Erythroblast (primary cell): ENCODE measurements at places on chromosomes 13 and 19.
A peak's percentile ranks its signal among the peaks of the same experiment; 100 is the strongest.

GRCh38 chr19:10554760-10555609 lies 10.8 kb downstream of the KRI1 start:
- no peak for DNase-seq

GRCh38 chr19:39192846-39193245 lies 3.9 kb upstream of the NCCRP1 start:
- DNase-seq = no peak

GRCh38 chr13:89401264-89401675 lies 1730.1 kb downstream of the SLITRK5 start:
- peak; percentile 35 for DNase-seq

DNA sequence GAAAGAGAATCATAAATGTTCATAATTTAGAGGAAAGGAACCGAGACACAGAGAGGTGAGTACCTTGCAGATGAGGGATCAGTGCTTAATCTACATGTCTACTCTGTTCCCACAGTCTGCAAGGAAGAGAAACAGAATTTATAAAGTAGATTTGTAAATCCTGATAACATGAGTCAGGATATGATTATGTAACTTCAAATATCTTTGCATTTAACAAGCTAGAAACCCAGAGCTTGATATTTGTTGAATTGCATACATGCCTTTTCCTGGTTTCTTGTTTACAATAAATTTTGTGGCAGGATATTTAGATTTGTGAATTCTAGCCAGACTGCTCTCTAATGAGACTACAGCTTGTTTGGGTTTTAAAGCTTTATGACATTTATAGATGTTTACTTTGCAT lies 219.2 kb downstream of the ENOX1 start:
- no peak for DNase-seq

DNA sequence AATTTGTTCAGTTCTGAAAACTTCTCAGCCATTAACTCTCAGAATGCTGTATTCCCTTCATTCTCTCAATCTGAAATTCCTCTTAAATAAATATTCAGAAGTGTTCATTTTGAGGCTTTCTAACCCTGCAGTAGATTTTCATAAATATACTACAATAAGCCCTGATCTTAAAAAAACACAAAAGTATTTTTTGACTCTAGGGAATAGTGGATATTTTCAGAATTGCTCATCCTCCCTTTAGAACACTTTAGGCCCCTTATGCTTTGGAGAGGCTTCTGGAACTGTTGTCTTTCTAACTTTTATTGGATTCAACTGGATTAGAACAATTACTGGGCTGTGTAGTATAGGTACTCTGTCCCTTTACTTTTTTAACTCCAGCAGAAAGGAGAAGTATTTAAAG lies 1662.6 kb upstream of the MIR17HG start:
- DNase-seq = no peak

- DNase-seq = no peak
Measured at GRCh38 chr13:76711550-76712182, 174.5 kb downstream of the KCTD12 start.

- DNase-seq = no peak
Measured at GRCh38 chr19:6766357-6767080, 716 bp downstream of the SH2D3A start.

DNA sequence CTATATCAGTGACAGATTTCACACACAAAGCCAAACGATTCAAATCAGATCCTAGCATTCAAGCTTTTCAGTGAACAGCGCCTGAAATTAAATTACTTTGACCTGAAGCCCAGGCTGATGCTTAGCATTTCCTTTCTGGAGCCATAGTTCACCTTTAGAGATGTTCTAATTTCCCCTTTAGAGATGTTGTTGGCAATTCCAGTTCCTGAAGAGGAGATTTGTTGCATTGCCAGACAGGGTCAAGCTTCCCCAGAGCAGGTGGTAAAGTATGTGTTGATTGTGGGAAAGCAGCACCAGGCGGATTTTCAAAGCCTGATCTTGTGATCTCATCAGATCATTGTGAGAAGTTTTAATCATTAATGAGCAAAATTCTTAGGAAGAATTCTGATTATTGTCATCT lies 609.8 kb upstream of the KLF12 start:
- no peak for DNase-seq

DNA sequence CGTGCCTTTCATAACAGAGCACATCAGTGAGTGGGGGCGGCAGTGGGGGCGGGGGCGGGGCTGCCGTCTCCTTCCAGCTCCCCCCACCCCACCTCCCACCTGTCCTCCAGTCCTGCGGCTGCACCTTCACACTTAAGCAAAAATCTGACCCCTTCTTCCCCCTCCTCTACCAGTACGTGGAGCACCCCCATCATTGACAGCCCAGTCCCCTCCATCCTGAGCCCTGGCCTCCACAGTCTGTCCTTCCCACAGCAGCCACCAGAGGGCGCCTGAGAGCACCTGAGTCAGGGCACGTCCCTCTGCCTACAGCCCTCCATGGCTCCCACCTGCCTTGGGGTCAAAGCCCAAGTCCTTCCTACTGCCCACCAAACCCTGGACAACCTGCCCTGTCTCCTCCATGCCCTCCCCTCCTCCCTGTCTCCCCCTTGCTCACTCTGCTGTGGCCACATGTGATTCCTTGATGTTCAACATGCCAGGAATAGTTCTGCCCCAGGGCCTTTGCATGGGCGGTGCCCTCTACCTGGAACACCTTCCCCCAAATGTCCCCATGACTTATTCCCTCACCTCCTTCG lies 4.0 kb downstream of the EBI3 start:
- peak; percentile 76 for DNase-seq

DNA sequence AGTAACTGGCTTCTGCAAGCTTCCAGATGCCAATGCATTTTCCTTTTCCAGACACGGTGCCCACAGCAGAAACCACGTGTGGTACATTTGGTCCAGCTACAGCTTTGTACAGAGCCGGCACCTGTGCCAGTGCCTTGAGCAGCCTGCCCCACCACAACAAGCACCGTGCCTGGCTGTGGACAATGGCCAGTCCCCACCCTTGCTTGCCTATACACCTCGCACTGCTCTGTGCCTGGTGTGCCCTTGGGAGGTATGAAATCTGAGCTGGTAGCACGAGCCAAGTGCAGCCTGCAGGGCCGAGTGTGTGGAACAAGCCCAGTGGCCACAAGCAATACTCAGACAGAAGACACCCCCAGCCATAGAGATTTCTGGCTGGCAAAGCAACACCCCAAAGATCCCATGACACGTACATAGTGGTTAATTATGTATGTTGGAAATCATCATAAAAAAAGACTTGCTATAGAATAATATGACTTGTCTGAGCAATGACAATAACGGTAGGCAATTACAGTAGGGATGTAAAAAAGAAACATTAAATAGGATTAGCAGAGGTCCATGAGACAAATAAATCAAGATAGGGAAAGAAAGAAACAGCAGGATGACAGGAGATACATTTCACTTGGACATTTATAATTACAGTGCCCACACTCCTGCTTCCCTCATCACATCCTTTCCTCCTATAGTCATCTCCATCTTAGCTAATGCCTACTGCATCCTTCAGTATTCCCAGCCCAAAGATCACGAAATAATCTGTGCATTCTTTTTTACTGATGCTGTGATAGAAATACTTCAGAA lies 1399.5 kb downstream of the PCDH9 start:
- no peak for DNase-seq

DNA sequence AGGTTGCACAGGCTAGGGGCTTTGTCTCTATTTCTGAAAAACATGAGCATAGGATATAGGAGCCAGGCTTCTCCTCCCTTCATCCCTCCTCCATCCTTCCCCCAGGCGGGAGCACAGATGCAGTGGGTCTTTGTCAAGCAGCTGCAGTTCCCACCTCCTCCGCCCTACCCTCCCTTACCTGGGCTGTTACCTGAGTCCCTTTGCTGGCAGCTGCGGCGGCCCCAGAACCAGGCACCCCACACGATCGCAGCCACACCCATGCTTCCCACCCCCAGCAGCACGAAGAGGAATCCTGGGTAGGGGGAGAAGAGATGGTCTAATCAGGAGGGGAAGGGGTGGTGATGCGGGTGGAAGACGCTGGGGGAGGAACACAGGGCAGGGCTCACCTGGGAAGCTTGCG lies 7.8 kb downstream of the TMIGD2 start:
- no peak for DNase-seq

DNA sequence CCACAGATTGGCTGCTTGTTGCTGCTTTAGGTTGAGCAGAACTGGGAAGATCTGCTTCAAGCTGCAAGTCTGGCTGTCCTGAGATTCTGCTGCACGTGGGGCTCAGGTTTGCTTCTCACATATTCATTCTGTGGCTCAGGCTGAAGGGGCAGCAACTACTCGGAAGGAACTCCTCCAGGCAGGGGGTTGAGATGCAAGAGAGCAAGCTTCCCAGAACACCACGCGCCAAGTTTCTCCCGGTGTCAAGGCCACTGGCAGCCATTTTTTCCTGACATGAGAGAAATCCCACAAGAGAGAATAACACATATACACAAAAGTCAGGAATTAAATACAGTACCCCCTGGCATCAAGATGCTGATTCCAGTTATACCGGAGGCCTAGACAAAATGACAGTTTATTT lies 887.6 kb upstream of the SLC10A2 start:
- no peak for DNase-seq
